Stimulated activated CD8-positive, alpha-beta memory T cell treated with anti-CD3 and anti-CD28 coated beads, Interleukin-7, amount 100 ng/mL, for 48 hours (primary cell): ENCODE measurements at places on chromosomes 5 and 9.

DNA sequence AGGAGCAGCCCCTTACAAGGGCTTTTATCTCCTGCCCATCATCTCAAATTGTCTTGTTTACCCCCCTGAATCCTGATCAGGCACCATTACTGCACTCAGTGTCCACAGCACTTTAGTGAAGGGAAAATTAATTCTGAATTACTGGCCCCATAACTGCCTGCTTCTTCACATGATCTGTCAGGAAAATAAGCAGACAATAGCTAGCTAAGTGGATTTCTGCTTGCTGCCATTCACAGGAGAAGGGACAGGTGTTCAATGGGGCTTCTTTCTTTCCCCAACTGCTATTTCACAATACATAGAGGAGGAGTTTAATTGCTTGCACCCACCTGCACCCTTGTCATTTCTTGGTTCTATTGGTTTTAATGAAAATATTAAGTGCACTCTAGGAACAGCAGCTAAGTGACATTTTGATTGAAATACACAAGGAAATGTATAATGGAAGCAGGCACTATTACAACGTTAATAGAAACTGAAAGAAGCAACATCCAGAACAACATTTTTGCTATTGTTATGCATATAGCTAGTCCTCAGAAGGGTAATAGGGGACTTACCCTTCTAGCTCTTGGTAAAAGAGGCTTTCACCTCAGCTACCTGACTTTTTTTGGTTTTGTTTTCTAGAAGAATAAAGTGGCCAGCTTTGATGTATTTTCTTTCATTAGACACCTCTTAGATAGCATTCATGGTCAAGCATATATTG lies 599.3 kb upstream of the TLE4 start:
- no peak for DNase-seq

DNA sequence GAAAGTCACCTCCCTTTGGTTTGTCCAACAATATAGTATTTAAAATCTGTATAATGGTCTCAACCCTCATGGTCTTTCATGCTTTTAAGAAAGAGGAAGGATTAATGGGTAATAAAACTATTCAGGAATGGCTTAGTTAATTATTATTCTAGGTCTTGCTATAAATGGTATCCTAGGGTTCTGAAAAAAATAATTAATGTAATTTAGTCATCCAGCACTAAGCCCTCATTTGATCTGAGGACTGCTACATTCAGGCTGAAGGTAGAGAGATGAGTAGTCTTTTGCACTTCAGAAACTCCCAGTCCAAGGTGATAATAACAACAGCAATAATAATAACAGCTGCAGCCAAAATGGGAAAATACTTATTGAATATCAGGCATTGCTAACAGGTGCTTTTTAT lies 2.6 kb downstream of the ANKRD55 start:
- no peak for DNase-seq

DNA sequence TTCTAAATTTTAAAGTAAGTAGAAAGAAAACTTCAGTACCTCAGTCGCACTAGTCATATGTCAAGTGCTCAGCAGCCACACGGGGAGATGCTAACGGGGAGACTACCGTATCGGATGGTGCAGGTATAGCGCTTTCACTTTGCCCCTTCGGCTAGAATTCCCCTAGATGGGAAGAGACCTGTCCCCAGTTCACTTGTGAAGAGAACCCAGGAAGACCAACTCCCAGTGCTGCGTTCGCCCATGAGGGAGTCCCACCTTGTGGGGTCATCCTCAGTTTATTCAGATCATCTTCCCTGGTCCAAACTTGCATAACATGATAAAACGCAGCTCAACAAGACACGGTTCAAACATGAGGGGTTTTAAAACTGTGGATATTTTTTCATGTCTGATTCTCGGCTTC lies 87.3 kb downstream of the LHFPL2 start:
- DNase-seq: no peak

DNA sequence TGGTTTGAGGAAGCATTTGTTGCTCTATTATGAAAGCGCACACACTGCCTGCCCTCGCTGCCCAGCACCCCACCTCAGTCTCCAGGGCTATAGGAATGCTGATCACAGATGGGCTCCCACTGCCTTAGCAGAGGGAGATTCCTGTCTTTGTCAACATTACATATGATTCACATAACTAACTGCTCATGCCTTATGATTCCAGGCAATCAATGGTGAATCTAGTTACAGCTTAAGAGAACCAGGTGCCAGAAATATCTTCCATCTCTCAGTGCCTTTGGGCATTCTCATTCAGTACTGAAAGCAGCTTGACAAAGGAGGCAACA lies 458.9 kb upstream of the C9orf72 start:
- DNase-seq: no peak

DNA sequence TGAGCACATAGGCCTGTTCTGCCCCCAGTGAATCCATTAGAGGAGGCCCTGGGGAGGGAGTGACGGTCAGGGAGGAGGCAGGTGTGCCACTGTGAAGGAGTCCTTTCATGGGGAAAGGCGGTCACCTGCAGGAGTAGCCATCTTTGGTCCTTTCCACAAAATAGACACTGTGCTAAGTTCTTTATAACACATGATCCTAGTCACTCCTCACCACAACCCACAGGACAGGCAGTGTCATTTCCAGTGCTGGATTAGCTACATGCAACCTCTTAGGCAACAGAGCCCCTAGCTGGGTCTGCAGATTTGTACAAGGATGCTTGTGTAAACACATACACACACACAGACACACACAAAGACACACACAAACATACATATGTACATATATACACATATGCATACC lies 18.3 kb downstream of the DOCK2 start:
- no peak for DNase-seq

DNA sequence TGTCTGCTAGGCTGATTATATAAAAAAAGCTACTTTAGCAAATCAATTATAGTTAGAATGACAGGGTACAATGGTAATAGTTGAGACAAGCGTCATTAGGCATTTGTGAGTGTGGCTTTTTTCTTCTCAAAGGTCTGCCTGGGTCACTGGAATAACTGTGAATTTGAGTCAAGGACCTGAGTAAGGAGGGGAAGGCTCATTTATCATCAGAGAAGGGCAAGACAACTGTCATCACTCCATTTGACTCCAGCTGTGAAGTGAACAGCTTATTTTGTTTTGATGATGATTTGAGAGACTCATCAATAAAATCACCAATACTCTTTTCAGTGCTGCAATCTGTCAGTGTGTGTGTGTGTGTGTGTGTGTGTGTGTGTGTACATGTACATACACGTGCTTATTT lies 118.6 kb downstream of the MAT2B start:
- DNase-seq: no peak

DNA sequence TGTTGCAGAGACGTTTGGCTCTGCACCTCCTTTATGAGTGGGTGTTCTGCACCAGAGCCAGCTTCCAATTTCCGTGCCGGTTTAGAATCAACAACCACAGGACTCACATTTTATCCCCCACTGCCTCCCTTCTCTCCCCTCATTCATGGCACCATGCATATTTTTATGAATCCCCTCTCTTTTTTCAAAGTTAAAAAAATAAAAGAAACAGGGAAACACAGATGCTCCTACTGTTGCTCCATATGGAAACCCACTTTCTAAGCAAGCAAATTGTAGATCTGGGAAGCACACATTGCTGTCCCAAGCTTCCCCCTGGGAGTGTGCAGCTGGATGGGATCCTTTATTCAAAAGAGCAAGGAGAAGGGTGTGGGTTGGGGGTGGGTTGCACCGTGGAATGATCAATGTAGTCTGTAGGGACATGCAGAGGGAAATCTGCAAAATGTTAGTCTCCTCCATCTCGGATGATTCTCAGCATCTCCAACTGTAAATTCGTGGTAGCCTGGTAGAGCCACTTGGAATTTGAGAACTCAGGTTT lies 410.0 kb upstream of the ADAMTSL1 start:
- DNase-seq: no peak

DNA sequence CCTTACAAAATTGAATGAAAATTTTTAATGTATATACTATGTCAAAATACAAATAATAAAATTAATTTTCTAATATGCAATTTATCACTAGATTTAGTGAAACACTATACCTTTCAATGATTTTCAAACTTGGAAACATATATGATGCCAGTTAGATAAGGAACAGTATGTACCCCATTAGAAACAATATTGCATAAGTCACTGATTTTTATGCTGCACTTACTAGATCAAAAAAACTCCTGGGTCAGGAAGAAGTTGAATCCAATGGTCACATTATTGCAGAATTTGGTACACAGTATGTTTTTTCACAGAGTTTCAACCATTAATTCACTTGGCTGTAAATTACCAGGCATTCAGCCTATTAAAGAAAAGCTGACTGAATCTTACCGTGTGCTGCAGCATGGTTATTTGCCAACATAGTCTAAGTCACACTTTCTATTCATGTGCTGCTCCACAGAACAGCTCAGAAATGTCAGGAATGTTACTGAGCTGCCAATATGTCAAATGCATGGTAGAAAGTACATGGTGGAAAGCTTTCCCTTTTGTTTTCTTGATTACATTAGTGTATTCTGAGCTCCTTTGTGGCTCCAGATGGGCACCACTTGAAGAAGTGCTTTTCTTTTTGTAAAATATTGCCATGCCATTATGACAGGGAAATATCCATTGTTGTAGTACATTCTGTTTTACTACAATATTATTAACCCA lies 9.9 kb upstream of the PRR16 start:
- no peak for DNase-seq

DNA sequence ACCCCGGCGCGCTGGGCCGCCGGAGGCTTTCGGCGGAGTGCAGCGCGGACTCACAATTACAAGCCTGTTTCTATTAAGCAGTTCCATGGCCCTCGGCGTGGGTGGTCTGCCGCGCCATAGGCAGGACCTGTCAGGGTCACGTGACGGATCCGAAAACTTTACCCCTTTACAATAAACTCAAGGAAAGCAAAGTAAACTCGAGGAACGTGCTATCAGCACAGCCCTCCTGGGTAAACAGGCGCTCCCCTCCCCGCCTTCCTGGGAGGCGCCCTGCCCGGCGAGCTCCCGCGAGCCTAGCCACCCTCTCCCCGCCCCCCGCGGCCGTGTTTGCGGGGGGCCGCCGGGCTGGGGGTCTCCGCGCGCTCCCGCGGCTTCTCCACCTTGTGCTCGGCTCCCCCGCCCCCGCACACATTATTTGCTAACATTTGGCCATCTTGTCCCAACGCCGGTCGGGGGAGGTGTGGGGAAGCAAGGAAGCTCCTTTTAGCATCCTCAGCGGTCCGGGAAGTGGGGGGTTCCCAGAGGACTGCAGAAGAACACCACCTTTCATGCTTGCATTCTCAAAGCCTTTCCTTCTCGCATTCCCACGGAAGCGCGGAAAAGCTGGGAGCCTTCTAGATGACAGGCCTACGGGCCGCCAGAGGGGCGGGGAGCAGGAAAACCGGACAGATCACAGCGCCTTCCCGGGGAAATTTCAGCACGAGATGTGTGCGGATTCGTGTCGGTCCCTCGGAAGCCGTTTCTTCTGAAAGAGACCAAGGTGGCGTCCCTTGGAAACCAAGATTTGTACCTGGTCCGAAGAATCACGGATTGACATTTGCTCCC lies at the start of gene PTCH1:
Gene PTCH1 (minus strand): TSS at position 238 of the 825 bp plus-strand sequence.
- DNase-seq: peak; percentile 17

GRCh38 chr9:136693490-136694162 lies 6.4 kb upstream of the AGPAT2 start:
- DNase-seq: no peak

DNA sequence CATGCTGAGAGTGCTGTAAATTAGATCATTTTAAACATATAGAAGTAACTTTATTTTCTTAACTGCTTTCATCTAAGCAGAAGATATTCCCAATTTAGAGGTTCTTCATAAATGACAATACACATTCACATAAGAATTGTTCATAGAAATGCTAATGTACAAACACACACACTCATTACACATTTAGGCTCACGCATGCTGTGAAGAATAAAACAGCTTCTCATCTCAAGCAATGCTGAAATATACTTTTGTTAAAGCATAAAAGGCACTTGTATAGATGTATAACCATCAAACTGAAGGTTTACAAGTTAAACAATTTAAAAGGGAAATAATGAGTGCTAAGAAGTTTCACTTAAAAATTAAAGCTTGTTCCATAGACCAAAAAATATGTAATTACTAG lies 18.1 kb upstream of the FTMT start:
- no peak for DNase-seq

DNA sequence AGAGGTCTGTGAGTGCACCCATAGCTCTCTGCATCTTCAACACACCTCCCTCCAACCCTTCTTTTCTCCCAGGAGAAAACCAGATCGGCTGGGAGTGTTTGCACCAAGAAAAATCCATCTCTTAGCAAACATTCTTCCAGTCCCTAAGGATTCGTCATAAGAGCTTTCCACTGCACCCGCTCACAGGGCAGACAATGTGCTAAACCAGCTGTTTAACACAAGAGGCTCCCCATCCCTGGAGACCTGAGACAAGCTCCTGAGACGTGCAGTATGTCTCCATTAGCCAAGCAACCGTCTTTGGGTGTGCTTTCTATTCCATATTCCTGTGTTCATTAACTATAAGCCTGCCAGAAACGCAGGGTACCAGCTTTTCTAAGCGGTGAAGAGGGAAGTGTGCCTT lies 93.6 kb upstream of the ZNF462 start:
- no peak for DNase-seq

DNA sequence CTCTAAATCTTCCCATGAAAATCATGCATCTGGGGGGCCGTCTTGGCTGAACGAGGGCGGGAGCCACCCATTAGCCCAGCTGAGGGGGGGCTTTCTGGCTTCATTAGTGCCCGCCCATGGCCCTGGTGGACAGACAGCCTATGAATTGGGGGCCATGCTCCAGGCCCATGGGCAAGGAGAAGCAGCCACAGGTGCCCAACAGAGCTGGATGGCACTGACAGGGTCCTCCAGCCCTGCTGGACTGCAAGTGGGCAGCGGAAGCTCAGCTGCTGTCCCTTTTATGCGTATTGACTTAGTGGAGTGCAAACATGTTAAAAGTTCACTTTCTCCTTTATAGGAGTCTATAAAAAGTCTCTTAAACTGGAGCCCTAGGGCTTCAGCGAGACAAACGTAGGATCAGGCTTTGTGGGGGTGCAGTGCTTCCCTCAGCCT lies 75.3 kb downstream of the MACROH2A1 start:
- no peak for DNase-seq

- peak; percentile 40 for DNase-seq
Observed at GRCh38 chr5:119079318-119079921, 8.5 kb downstream of the DMXL1 start.

DNA sequence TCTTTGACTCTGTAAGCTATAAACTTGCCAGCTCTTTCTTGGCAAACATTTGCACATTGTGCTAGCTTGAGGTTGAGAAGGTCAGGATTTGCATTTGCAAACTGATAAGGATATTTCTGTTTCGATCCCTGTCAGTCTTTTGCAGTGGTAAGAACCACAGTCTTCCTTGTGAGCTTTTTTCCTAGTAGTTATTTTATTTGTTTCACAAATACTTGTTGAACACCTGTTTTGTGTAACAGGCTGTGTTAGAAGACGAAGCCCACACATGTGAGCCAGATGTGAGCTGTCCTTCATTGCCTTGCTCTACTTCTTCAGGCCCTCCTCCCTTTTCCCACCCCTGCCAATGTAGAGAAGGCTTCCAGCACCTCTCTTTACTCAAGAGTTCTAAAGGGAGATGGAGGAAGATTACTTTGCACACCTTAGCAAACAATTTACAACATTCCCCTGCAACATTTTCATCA lies 327.0 kb upstream of the KLF4 start:
- no peak for DNase-seq

- no peak for DNase-seq
Observed at GRCh38 chr9:116000748-116001329, 152.8 kb upstream of the PAPPA start.

GRCh38 chr5:14696057-14696456 lies 31.5 kb downstream of the OTULIN start:
- no peak for DNase-seq

- no peak for DNase-seq
Observed at GRCh38 chr5:113617191-113617796, 103.8 kb downstream of the YTHDC2 start.

GRCh38 chr9:112041199-112041535 lies 133.9 kb downstream of the SUSD1 start:
- DNase-seq: no peak

GRCh38 chr5:131209506-131210150 lies 38.9 kb downstream of the LYRM7 start:
- DNase-seq: peak; percentile 17
